Stimulated activated CD8-positive, alpha-beta memory T cell treated with anti-CD3 and anti-CD28 coated beads, Interleukin-15, amount 100 ng/mL, for 48 hours (primary cell): ENCODE measurements at places on chromosomes 3 and 15.
A peak's percentile ranks its signal among the peaks of the same experiment; 100 is the strongest.

GRCh38 chr15:58434334-58434875 is 2.6 kb downstream of the LIPC start:
- DNase-seq: no peak

DNA sequence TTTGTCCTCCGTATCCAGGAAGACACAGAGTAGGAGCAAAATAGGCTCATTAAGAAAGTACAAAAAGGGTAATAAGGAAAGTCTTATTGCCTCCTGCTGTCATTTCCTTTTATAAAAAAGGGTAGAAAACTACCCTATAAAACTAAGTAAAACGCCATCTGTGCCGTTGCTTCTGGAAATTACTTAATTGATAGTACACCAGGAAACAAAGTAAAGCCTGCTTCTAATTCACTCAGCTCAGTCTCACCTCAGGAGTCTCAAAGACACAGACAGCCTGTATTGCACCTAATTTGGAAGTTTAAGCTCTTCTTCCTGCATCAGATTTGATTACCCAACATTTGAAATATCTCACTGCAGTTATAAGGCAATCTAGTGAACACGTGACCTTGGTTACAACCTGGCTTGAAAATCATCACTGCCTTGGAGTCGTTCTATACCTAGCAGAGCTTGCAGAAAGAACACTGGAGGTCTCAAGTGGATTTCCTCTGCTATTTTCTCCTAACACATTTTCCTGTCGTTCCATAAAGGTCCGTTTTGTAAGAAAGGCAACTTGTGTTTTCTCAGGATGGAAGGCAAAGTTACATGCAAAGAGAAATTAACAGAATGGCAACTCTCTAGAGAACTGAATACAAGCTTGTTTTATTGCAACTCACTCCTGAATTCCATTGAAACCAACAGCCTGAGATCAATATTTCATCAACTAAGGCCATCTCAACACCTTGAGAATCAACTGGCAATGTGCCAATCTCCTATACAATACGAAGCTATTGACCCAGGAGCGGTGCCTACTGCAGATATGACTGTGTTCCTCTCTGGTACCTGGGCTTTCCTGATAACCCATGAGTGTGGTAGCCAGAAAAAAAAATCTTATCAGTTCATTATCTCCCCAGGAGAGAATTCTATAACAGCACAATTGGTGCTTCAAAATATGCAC is 203.3 kb upstream of the LMCD1 start:
- DNase-seq: no peak

DNA sequence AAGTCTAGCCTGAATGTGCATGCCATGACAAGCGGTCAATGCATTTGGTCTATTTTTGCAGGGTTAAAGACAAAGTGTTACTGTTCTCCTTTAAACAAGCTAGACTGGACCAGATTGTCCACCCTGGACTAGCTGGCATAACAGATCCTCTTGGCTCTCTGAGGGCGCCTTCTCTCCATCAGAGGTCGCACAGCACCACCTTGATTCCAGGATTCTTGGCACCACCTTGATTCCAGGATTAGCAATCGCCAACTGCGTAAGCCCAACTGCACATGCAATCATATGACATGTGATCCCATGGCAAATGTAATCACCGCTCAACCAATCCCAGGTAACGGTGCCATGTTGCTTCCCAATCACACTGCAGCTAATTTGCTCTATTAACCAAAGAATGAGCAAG is 98.6 kb downstream of the OXNAD1 start:
- no peak for DNase-seq

- peak; percentile 69 for DNase-seq
Observed at GRCh38 chr15:70480196-70480856, 283.0 kb downstream of the UACA start.

GRCh38 chr15:25933456-25934158 is 70.5 kb upstream of the ATP10A start:
- DNase-seq: peak; percentile 37

DNA sequence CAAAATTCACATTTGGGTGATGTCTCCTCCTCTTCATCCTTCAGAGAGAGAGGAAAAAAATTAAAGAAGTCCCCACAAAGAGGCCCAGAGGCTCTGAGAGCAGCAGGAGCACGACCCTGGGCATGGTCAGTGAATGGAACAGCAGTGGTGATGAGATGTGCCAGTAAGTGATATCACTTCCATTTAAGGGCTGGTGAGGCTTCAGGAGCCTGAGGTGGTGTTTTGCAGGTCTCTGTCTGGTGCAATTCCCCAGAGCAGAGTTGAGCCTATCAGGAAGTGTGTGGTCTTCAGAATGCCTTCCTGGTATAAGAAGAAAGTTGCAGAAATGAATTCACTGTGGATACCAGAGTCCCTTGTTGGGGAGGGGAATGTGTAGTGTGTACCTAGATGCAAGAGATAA is 21.4 kb downstream of the ERICH6 start:
- no peak for DNase-seq

GRCh38 chr3:180433152-180433551 is 168.8 kb upstream of the TTC14 start:
- no peak for DNase-seq

- DNase-seq: no peak
Observed at GRCh38 chr3:31959951-31960792, 20.9 kb downstream of the OSBPL10 start.

- peak; percentile 21 for DNase-seq
Observed at GRCh38 chr3:20104167-20104661, 64.0 kb downstream of the KAT2B start.

DNA sequence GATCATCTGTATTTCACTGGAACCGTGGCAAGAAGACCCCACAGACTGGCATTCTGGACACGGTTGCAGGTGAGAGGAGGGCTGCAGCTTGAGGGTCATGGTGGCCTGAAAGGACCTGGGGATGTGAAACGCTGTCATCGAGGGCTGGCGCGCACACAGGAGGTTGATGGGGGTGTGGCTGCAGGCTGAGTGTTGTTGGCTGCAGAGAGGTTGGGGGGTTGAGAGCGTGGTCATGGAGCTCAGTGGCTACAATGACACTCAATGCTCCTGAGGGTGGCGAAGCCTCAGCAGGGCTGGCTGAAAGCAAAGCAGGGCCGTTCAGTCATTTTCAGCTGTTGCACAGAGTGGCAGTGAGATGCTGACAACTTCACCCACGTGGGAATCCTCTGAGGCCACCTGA is 21.0 kb downstream of the CPN2 start:
- DNase-seq: no peak

GRCh38 chr3:10281951-10282350 is 10.8 kb downstream of the GHRL start:
- DNase-seq: no peak

GRCh38 chr15:73287019-73287418 is 81.7 kb downstream of the HCN4 start:
- DNase-seq: no peak

DNA sequence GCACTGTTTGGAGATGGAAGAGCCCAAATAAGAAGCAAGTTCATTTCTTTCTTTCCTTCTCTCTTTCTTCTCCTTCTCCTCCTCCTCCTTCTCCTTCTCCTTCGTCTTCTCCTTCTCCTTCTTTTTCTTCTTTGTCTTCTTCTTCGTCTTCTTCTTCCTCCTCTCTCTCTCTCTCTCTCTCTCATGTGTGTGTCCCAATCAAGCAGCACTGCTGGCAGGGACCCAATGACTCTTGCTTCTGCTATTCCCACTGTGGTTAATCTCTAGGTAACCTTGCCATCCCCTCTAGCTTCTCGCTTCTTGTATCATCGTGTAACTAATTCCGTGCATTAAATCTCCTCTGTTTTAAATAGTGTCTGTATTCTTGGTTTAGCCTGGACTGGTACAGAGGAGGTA is 26.1 kb upstream of the ZNF280D start:
- no peak for DNase-seq

DNA sequence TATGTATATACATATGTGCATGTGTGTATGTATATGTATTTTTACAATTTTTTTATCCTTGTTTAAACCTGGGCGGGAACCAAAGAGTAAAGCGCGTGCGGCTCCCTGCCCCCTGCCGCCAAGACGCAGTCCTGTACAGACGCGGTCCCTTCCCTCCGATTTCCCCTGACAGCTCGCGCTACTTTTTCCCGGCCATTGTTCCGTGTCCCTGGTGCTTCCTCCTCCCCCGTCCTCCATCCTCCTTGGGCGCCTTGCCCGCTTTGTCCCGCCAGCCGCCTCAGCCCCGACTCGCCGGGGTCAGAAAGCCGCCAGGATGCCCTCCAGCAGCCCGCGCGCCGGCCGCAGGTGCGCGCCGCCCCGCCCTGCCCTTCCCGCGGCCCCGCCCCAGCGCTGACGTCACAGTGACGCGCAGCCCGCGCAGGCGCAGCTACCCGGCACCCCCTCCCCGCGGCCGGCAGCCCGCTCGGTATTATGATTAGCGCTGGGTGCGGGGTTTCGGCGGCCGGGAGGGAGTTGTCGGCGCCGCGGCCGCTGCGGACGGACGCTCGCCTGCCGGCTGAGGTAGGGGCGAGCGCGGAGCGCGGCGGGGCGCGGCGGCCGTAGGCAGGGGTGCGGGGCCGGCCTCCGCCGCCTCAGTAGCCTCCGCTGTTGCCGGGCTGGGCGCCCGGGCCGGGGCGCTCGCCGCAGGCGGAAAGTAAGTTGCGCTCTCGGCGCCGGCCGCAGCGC is at the start of gene SNRK:
Gene SNRK, plus strand, starts transcription at position 426 of the 726 bp plus-strand sequence. CDS start 16,664 bp downstream, outside the sequence.
- peak; percentile 84 for DNase-seq

GRCh38 chr15:87219650-87220615 is 1036.6 kb downstream of the NTRK3 start:
- DNase-seq: no peak

GRCh38 chr3:56291244-56291680 is 177.0 kb downstream of the ERC2 start:
- no peak for DNase-seq

DNA sequence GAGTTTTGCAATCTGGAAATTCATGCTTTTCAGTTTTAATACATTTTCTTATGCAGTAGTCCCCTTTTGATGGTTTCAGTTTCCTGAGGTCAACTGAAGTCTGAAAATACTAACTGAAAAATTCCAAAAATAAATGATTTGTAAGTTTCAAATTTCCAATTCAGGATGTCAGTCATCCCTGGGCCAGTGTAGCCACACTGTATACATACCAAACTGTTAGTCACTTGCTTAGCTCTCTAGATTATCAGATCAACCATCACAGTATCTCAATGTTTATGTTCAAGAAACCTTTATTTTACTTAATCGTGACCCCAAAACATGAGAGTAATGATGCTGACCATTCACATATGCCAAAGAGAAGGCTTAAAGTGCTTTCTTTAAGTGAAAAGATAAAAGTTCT is 715.5 kb downstream of the GBE1 start:
- no peak for DNase-seq

DNA sequence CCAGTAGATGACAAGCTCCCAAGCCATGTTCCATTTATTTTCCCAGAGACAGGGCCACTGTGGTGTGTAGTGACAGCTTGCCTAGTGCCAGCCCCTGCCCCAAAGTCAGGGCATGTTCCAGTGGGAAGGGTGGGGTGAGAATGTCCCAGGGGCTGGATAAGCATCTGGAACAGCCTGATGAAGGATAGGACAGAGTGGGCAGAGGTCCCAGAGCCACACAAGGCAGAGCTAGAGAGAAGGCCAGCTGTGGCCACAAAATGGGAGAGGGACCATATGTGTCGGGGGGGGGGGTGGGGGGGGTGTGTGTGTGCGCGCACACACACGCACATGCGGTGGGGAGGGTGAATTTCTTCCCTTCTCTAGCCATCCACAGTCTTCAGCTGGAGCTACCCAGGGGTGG is 27.0 kb upstream of the TSPAN3 start:
- DNase-seq: no peak

DNA sequence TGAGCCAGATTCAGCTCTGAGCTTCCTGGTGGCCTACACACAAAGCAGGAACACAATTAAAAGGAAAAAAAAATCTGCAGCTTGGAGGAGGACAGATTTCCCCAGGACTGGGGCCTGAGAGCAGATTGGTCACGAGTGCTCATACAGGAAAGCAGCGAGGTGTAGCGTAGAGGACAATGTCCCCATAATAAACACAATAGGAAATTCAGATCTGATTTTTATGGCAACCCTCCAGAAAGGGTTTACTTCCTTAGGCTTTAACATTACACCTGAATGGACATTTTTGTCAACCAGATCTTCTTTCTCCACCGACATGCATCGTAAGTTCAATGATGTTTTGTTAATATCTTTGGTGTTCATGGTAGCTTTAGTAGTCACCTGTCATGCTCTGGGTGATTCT is 23.3 kb downstream of the SLC6A20 start:
- DNase-seq: no peak

DNA sequence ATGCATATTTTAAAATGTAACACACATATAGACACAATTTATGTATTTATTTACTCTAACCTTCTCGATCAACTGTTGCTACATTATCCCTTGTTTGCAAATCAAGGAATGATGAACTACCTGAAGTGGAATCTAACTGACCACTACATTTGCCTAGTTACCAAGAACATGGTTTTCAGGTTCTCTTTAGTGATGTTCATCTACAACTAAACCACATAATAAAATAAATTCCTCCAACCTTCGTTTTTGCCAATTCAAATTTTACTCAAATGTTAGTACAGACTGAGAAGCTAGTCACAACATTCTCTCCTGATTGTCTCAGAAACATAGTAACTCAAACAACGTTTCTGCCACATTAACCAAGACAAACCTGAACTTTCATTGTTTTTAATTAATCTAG is 521.9 kb downstream of the FOXP1 start:
- no peak for DNase-seq

DNA sequence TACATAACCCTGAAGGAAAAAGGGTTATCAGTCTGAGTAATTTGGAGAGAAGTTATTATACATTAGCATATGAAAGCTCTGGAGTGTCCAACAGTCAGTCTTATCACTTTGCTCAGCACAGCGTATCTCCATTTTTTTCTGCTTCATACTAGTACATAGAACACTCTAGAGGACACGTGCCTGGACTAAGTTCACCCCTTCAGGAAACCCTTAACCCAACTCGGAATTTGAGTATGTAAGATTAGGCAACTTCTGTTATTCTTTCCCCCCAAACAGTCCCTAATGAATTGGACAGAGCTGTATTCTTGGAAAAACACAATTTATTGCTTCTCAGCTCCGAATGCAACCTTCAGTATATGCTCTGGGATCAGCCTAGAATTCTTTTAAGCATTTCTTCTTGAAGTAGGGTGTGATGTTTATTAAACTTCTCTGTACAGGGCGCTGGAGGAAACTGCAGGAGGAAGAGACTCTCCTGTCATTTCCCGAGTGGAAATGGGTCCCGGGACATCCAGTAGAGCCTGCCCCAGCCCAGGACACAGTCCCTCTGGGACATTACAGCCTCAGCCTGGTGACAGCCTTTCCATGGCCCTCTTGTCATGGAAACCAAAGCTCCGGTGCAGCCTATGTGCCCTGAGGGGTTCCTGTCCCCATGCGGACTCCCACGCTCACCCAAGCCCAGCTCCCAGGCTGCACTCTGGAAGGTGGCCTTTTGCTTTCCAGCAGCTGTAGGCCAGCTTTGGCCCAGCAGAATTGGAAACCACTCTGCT is 37.3 kb upstream of the CMTM8 start:
- no peak for DNase-seq

GRCh38 chr15:29128671-29129070 is 141.0 kb downstream of the NSMCE3 start:
- no peak for DNase-seq

GRCh38 chr15:35665896-35666536 is 120.1 kb upstream of the DPH6 start:
- DNase-seq: no peak

- DNase-seq: no peak
Observed at GRCh38 chr15:73755946-73756345, 2.8 kb upstream of the INSYN1 start.
